HEK293T (cell line): ENCODE measurements at places on chromosomes 3 and 15.

DNA sequence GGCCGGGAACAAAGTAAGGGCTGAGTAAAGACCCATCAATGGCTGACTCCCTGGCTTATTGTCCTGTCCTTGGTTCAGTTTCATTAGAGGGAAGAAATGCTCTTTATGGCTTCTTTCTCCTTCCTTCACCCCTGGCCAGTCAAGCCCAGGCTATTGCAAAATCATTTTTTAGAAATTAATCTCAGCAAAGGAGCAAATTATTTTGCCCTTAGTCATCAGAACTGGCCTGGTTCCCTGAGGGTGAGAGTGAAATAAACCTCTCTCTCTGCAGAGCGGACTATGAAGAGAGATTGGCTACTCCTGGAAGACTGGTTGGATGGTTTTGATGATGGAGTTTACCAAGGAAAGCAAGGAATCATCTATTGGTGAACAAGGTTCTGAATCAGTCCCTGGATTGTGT is 52.7 kb upstream of the OXTR start:
- DNase-seq = no peak

DNA sequence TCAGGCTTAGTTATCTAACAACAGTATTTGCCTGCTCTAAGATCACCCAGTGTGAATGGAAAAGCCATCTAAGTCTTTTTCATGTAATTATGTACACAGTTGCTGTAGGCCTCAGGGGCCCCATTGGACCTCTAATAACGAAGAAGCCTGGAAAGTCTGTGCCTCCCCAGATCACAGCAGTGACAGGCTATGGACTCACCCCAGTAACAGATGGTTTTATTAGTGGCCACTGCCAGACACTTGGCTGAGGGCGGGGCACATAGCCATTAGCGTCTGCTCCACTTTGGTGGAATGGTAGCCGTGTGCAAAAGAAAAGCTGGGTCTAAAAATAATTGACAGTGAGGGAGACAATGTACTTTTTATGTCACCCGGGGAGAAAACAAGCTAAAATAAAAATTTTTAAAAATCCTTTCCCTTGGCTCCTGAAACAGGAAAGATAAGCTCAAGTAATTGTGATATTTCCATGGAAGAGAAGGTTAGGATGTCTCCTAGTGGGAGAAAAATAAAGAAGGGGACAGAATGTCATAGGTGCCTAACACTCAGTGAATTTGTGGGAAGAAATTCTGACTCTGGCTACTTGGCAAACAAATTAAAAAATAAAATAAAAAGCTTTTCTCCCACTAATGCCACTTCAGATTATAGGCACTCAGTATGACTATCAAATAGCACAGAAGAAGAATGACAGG is 44.3 kb upstream of the ZNF385D start:
- no peak for DNase-seq

- no peak for DNase-seq
Measured at GRCh38 chr3:58065700-58066167, 57.5 kb downstream of the FLNB start.

DNA sequence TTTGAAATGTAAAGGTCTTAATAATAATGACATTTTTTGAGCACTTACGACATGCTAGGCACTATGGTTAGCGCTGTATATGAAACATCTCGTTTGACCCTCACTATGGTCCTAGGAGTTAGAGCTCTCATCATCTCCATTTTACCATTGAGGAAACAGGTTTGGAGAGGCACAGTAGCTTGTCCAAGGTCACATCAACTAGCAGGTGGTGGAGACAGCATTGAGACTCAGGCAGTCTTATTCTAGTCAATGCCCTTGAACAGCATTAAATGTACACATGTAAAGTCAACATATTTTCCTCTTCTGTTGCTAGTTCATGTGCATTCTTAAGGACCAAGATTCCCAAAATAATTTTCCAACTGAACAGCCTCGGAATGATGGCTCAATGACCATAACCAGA is 4.8 kb downstream of the ARHGEF3 start:
- no peak for DNase-seq

GRCh38 chr3:4119119-4119518 is 184.1 kb upstream of the SETMAR start:
- DNase-seq = no peak

- DNase-seq = no peak
Measured at GRCh38 chr3:42094691-42095391, 3.7 kb downstream of the TRAK1 start.
